T47D (cell line): ENCODE measurements at places on chromosomes 12 and 14.

GRCh38 chr12:44046732-44047417, 211.0 kb downstream of the TMEM117 start:
- DNase-seq, result no peak

- DNase-seq, result no peak
Measured at GRCh38 chr14:86712727-86713126, 1182.8 kb downstream of the FLRT2 start.

DNA sequence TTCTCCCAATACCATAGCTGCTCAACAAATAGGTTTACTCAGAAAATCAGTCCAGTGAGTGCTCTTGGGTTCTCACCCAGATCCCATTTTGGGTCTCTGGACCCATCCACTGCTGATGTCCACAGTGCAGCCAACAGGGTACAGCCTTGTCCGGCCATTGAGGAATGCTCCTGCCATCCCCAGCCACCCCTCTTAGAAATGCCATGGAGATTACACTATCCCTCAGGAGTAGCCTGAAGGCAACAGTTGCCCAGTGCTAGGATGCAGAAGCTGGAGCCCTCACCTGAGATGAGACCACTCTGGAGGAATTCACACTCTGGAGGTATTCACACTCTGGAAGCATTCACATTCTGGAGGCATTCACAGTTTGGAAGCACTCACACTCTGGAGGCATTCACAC, 958.8 kb upstream of the TMEM132C start:
- no peak for DNase-seq

DNA sequence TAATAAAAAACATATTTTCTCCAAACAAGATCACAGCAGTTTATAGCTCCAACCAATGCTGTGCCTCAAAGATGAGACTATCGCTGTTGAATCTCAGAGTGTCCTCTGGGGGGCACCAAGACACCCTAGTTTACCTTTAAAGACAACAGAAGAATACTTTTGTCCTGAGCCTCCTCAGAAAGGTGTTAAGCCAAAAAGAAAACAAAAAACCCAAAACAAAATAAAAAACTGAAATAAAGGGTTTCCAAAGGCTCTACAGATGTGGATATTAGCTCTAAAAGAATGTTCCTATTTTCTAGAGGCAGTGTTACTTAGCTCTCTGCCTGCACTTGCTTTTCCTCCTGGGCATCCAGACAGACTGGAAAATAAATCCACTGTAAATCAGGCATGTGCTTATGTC, 86.9 kb upstream of the TTC7B start:
- DNase-seq, result peak; percentile 81

DNA sequence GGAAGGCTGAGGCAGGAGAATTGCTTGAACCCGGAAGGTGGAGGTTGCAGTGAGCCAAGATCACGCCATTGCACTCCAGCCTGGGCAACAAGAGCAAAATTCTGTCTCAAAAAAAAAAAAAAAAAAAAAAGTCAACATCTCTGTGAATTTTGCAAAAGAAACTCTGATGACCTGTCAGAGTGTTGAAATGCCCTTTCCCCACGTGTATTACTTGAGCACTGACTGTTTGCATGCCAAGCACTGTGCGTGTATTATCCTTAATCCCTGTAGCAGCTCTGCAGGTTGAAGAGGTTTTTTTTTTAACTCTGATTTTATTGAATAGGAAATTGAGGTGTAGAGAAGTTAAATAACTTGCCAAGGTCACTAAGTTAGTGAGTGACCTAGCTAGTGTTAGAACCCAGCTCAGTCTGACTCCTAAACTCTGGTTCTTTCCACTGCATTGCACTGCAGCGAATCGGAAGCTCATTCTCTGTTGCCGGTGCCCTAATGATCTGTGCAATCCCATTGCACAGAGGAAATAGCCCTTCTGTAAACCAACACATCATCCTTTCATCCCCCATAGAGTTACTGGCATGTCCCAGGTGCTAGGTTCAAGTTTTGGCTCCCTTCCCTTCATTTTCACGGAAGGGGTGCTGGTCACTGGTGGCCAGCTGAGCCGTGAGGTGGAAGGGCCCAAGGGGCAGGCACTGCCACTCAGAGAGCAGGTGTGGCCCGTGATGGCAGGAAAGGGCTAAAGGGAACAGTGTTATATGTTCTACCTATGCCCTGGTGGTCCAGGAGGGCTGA, 122.3 kb downstream of the EML1 start:
- no peak for DNase-seq

- no peak for DNase-seq
Measured at GRCh38 chr12:128474916-128475315, 207.9 kb downstream of the TMEM132C start.

GRCh38 chr12:49672301-49673217, 34.6 kb downstream of the FMNL3 start:
- DNase-seq, result no peak

DNA sequence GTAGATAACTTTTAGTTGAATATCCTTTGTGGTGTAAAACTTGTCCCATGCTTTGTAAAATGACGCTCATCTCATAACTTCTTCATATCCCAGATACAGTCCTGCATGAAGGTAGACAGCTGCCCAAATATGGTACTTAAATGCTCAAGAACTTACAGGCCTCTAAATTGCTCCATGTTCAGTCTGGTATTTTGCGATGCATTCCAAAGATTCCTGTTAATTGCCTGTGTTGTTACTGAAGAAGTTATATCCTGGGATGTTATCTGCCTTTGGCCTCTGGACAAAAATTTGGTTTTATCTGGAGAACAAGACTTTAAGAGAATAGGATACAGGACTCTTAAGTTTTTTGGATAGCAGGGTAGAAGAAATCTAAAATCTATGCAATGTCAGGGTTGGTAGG, 473.0 kb downstream of the PCNX1 start:
- DNase-seq, result no peak

GRCh38 chr12:110705309-110705708, 16.4 kb upstream of the HVCN1 start:
- DNase-seq, result no peak

GRCh38 chr12:62239571-62239970, 20.6 kb upstream of the USP15 start:
- no peak for DNase-seq

DNA sequence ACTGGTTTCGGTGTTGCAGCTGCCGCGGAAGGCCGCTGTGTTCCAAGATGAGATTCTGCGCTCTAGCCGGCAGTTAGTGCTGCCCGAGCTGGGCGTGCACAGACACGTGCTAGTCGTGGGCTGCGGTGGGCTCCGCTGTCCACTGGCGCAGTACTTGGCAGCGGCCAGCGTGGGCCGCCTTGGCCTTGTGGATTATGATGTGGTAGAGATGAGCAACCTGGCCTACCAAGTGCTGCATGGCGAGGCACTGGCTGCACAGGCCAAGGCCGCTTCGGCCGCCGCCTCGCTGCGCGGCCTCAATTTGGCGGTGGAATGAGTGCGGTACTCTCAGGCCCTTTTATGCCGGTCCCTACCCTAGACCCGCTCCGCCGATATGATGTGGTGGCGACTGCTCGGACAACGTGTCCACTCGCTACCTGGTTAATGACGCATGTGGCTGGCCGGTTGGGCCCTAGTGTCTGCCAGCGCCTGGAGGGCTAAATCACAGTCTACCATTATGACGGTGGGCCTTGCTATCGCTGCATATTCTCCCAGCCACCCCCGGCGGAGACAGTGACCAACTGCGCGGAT, 102.2 kb downstream of the SNAPC1 start:
- no peak for DNase-seq

GRCh38 chr12:52818388-52818787, 4.5 kb upstream of the KRT4 start:
- DNase-seq, result no peak

DNA sequence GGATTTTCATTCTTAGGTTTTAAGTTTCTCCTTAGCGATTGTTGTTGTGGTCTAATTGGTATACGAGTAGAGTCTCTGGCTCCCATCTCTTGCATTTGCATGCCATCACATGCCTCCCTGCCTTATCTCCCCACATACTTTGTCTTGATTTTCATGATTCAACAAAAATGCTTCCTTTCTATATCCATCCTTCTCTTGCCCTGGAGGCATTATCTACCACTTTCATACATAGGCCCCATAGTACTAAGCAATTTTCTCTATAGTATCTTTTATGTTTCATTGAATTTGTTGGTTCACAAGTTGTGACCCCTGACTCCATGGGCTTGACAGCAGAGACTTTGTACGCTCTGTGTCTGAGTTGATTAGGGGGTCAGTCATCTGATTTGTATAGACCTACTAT, 226.1 kb downstream of the ACSS3 start:
- DNase-seq, result no peak

GRCh38 chr12:43872396-43872795, 36.5 kb downstream of the TMEM117 start:
- no peak for DNase-seq

GRCh38 chr12:3655328-3655900, 97.5 kb downstream of the CRACR2A start:
- DNase-seq, result peak; percentile 30

DNA sequence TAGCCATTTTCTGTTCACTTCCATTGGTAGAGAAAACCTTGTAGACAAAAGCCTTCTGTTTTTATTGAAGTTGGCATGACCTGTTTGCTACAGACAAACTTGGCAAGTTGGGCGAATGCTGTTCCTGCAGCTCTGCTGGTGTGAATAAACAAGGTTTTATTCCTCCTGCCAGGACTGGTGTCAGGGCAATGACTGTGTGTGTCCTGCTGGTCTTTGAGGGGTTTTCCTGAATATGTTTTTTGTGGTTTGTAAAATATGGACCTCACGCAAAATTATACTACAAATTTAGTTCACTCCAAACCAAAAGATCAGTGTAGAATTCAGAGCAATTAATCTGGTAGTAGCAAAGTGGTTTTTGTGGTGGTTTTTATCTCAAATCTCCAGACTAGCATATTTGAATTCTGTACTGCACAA, 140.8 kb downstream of the ERC1 start:
- no peak for DNase-seq

DNA sequence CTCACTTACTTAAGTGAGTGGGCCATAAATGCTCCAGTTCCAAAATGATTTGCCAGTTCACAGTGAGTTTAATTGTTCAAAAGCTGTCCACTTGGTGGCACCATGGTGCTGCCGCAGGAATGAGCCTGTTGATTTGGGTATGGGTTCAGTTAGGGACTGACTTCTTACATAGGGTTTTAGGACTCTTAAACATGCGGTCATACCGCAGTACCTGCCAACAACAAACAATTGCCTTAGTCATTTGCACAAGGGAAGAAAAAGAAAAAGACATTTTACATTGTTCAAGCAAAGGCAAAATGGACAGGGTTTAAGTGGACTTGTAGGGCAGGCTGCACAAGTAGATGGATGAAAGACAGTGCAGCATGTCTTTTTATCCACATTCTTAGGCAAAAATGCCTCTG, 80.0 kb upstream of the DBX2 start:
- DNase-seq, result peak; percentile 30

DNA sequence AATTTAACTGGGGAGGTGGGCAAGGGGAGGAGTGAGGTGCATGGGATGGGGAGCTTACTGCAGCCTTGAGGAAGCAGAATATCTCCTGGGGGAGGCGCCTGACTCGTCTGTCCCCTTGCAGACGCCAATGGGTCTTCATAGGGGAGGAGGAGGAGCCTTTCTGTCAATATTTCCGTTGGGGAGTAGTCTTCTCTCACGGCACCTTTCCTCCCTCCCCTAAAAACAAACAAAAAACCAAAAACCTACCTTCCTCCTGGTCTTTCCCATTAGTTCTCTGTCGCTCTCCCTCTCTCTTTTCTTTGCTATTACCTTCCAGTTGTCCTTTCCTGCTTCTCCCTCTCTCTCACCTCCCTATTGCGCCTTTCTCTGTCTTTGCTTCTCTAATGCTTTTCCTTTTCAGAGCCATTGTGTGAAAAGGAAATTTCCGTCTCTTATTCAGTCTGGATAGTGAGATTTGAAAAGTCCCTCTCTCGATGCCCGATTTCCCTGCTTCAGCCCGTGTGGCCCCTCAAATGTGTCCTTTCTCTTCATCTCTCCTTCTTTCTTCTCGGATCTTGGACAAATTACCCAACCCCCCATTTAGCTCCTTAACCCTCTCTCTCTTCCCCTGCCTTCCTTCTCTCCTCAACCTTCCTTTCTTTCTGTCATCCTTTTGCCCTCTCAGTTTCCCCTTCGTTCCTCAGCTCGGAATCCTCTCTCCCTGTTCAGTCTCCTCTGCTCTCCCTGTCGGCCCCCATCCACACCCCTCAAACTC, 5.9 kb downstream of the GPR84 start:
- peak; percentile 57 for DNase-seq

DNA sequence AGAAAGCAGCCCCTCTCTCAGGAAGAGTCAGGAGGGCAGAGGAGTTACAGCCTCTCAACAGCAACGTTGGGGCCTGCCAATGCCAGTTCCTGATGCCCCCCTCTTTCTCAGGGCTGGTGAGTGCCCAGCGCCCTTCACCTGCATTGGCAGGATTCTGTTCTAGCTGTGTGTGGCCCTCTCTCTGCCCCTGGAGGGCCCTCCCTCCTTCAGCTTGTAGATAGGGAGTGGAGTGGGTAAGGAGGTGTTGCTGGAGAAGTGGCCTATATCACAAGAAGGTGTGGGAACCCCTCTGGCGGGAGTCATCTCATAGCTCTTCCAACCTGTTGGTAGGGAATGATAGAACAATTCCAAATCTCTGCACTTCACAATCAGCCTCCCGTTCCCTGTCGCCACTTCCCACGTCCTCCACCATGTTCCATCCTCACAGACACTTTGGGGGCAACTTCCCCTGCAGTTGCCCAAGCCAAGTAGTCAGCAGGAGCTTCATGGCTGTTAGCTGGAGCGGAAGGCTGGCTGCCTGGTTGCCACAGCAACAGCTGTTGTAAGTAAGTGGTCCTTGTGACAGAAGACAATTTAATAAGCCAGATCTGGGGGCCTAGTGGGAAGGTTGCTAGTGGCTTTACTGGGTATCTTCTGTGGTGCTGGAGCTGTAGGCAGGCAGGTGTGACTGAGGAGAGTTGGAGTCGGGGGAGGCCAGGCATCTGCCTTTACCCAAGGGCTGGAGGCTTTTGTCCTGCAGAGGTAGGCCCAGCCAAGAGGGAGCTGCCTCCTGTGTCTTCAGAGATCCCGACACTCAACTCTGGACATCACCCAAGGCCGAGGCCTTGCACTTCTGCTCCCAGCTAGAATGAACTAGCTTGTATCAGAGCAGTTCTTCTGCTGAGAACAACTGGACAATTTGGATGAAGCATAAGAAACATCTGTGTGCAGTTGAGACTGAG, 38.4 kb downstream of the GALNT16 start:
- DNase-seq, result no peak

DNA sequence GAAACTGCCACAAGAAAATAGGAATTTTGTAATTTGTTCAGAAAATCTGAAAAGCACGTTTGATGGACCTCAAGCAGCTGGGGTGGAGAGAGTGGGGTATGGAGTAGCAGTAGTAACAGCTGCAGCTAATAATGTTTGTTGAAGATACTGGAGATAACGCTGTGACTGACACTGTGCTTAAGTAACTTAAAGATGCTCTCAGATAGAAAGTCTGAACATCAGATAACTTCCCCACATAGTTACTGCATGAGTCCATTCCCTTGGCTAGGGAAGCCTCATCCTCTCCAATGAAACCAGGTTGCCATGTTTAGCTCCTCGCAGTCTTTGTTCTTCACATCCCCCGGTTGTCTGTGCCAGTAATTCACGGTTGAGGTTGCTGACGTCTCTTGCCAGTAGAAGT, 24.9 kb downstream of the RMST start:
- no peak for DNase-seq

- DNase-seq, result no peak
Measured at GRCh38 chr12:40222247-40222646, 2.5 kb upstream of the LRRK2 start.

GRCh38 chr12:51036279-51036678, 10.1 kb upstream of the SLC11A2 start:
- DNase-seq, result no peak

DNA sequence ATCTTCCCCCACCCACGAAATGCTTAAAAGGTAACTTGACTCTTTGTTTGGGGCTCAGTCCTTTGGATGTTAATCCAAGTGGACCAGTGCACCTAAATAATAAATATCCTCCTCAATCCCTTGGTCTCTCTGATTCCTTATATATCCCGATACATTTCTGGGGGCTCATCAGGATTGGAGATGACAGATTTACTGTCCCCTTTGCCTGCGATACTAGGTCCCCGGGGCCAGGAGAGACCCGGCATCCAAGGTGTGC, 26.3 kb downstream of the KLRK1 start:
- no peak for DNase-seq
